Myocyte (in vitro differentiated cells): ENCODE measurements at places on chromosomes 1 and 21. TPM values are rescaled to one million over a fixed set of nuclear protein-coding genes. Genes with fewer than 3 reads are reported as not detected.

DNA sequence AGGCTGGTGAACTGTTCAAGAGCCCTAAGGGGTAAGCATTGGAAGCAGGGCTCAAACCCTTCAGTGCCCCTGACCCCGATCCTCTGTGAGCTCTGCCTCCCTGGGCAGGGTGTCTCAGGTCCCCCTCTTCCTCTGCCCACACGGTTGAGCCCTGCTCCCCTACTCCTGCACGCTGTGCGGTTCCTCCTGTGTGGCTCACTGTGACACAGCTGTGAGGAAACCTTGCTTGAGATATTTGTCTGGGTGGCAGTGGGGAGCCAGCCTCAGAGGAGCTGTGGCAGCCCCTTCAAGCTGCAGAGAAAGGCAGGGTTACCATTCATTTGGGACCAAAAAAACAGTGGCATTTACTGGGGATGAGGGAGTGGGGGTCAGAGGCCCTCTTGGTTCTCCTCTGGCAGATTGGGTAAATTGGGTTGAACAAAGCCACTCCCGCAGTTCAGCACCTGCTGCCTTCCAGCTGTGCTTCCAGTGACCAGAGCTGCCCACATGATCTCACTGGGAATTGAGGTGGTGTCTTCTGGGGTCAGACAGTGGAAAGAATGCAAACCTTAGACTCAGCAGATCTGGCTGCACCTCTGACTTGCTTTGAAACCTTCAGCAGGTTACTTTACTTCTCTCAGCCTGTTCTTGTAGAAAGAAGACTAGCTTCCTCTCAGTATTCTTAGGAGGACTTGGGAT, 60.6 kb upstream of the CD1D start:
- DNase-seq, result peak; percentile 56

GRCh38 chr1:185681034-185681633, 53.1 kb upstream of the HMCN1 start:
- peak; percentile 60 for DNase-seq

- no peak for DNase-seq
These were observed 44.7 kb downstream of the SKI start for GRCh38 chr1:2272686-2273400.

- no peak for DNase-seq
These were observed 3.1 kb upstream of the VWA1 start for GRCh38 chr1:1432274-1432950.

DNA sequence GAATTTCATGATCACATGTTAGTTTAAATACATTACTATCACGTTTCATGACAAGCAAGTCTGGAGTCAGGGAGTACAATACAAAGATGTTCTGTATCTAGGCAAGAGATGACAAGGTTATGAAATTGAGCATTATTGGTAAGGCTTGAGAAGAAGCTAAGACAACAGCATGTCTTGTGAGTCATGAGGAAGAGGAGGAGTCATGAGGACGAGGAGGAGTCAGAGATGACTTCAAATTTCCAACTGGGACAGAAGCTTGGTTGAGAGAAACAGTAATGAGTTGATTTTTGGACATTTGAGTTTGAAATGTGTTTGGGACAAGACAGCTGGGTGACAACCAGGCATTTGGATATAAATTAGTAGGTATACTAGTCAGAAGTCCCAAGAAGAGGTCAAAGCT, 4.3 kb upstream of the UBE2U start:
- no peak for DNase-seq

GRCh38 chr1:15038232-15039016, 115.1 kb upstream of the TMEM51 start:
- peak; percentile 28 for DNase-seq

- DNase-seq, result no peak
These were observed 511.6 kb downstream of the SMYD3 start for GRCh38 chr1:245995474-245995873.

PRRX1 gene
- total RNA-seq, result 51.2 and 55.7 TPM in 2 replicates

VASH2 gene
- 75.0 and 113 TPM in 2 replicates for total RNA-seq

LIX1L gene
- 24.4 and 24.7 TPM in 2 replicates for total RNA-seq

CELA3A gene
- total RNA-seq, result 0.78 and 2.6 TPM in 2 replicates
